Activated CD8-positive, alpha-beta T cell treated with anti-CD3 and anti-CD28 coated beads for 36 hours (primary cell): ENCODE measurements at places on chromosomes 3 and 15. TPM values are rescaled to one million over a fixed set of nuclear protein-coding genes. Genes with fewer than 3 reads are reported as not detected.

The SKOR1 gene
- 0.09 TPM for total RNA-seq

DNA sequence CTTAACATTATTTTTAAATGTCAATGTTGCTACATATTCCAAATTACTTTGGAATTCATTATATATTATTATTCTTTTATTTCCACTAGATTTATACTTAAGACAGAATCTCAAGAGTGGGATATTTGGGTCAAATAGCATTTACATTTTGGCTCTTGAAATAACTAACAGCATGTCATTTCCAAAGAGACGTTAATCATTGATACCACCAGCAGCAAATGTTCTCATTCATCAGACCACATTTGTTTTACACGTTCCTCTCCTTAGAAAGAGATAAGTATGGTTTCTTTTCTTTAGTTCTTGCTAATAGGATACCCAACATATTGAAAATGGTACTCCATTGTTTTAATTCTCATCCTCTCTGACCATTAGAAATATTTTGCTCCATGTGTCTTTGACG lies 229.8 kb downstream of the LPP start:
- DNase-seq, result no peak

The LMAN1L gene
- total RNA-seq, result not detected

DNA sequence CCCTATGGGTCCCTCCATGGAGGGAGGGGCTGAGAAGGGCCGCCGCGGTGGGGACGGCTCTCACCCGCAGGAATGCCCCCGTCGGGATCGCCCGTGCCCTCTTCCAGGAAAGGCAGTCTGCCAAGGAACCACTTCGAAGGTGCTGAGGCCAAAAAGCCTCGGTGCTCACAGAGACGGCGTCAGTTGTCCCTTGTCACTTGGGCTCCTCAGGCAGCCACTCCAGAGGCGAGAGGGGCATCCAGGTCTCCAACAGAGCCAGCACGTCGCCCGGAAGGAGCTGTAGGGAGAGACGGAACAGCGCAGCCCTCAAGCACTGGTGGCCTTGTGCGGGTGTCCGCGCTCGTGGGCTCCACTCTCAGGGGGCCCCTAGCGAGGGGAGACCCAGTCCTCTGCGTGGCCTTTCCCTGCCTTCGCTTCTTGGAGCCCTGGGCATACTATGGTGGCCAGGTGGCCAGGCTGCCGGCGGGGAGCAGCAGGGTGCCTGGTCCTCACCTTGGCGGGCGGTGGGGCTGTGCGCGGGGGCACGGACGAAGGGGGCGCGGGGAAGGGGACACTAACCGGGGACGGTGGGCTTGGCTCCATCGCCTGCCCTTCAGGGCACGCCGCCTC lies 994 bp downstream of the MESP1 start:
- peak; percentile 21 for DNase-seq

DNA sequence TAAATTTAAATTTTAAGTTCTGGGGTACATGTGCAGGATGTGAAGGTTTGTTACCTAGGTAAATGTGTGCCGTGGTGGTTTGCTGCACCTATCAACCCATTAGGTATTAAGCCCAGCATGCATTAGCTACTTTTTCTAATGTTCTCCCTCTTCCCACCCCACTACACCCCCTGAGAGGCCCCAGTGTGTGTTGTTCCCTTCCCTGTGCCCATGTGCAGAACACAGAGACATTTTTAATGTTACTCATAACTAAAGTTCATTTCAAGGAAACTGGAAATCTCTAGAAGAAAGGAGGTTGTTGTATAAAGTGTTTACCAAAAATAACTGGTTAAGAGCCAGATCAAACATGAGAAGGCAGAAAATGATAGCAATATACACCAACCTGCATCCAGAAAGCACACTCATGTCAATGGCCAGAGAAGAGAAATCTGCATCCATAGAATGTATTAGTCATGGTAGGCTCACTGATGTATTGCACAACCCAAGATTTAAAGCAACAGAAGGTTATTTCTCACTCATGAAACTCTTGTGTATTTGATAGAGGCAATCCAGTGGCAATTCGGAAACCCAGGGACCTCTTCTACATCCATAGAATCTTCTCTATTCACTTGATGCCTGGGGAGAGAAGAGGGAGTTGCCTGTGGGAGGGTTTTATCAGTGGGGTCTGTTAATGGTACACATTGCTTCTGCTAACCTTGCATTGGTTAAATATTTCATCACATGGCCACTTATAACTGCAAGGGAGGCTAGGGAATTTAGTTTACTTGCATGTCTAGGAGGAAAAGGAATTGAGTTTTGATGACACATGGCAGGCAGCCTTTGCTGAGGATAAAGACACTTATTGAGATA lies 321.9 kb upstream of the RASGRP1 start:
- DNase-seq, result no peak

The C3orf33 gene
- total RNA-seq, result 2.4 TPM

The CCDC33 gene
- total RNA-seq, result 0.38 TPM

DNA sequence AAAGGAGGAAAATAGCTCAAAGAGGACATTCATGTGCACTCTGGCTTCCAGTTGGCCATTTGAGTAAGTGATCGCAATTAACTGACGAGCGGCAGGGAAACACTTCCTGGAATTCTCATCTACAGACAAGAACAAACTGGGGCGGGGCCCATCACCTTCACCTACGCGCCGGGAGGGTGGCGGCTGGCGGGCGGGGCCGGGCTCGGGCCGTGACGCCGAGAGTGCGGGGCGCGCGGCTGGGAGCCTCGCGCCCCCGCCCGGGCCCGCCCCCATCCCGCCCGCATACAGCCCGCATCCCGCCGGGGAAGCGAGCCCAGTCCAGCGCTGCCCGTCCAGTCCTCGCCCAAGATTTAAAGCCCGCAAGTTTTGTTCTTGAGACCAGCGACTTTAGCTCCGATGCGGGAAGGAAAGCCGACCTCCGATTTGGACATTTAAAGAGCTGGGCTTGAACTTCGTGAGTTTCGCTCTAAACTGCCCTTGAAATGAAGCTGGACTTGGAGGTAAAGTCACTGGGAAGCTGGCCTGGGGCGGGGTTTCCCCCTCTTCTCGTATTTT lies at the start of gene B3GNT5:
Gene B3GNT5, plus strand, starts transcription at position 281 of the 555 bp plus-strand sequence. CDS start 16,546 bp downstream, outside the sequence.
- DNase-seq, result peak; percentile 66

DNA sequence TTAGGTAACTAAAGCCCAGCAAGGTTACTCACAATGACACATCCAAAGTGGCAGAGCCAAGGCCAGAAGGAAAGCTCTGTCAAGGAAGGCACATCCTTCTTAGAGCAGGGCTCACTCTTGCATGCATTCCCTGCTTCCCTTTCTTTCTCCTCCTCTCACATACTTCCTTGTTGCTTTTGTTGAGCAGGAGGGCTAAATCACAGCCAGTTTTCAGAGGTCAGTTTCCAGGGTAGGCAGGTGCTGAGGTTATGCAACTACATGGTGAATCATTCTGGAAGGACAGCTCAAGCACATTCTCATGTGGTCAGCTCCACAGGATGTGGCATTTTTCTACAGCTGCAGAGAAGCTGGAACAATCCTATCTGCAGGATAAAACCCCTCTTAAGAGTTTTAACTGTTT lies 275.6 kb downstream of the ZNF621 start:
- no peak for DNase-seq

DNA sequence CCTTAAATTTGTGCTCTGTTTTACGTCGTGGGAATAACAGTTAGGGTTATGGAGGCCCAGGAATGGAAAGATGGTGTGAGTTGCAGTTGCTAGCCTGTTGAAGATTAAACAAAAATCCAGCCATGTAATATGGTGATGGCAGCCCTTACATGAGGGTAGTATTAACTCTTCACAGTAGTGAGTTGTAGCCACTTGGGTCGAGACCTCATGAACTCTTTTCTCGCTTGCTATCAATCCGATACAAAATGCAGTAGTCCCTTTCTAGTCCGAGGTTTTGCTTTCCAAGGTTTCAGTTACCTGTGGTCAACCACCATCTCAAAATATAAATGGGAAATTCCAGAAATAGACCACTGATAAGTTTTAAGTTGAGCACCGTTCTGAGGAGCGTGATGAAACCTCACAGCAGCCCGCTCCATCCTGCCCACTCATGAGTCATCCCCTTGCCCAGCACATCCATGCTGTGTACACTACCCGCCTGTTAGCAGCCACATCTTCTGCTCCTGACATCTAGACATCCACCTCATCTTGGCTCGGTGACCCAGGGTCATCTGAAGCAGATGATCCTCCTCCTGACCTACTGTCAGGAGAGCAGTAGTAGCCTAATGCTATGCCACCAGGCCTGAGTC lies 177.9 kb downstream of the CDIN1 start:
- no peak for DNase-seq

The MYL3 gene
- total RNA-seq, result not detected

GRCh38 chr3:111539351-111540331 lies 2.4 kb upstream of the CD96 start:
- peak; percentile 74 for DNase-seq

DNA sequence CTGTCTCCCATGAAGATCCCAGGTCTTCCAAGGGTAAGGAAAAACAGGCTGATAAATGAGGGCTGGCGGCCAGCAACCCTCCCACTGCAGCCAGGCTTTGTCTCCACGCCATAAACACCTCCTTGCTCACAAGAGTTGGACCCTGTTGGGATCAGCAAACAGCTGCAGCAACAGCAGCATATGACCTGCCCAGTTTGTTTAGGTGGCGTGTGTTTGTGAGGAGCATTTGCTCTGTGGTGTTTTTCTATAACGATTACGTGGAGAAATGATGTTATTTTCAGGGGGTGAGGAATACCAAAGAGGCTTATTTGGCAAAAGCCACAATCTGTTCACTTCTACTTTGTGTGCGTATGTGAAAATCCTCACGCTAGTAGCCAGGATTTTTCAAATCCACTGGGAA lies 58.5 kb downstream of the RFTN1 start:
- no peak for DNase-seq

The GP9 gene
- not detected for total RNA-seq

DNA sequence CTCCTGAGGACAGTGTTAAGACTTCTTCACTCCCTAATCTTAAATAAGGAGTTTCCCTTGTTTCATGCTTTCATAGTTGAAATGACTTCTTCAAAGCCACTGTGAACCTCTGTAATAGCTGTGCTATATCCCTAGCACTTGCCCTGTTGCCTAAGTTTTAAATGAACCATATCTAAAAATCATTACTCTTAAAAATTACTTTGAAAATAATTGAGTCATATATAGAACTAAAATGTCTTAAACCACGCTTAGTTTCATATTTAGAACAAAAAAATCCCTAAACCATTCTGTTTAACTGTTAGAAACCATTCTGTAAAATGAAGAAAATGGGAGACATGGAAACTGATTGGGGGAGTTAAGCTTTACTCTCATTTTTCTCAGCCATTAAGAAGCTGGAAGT lies 29.8 kb downstream of the DNAJC19 start:
- DNase-seq, result no peak

The SLC28A1 gene
- not detected for total RNA-seq

DNA sequence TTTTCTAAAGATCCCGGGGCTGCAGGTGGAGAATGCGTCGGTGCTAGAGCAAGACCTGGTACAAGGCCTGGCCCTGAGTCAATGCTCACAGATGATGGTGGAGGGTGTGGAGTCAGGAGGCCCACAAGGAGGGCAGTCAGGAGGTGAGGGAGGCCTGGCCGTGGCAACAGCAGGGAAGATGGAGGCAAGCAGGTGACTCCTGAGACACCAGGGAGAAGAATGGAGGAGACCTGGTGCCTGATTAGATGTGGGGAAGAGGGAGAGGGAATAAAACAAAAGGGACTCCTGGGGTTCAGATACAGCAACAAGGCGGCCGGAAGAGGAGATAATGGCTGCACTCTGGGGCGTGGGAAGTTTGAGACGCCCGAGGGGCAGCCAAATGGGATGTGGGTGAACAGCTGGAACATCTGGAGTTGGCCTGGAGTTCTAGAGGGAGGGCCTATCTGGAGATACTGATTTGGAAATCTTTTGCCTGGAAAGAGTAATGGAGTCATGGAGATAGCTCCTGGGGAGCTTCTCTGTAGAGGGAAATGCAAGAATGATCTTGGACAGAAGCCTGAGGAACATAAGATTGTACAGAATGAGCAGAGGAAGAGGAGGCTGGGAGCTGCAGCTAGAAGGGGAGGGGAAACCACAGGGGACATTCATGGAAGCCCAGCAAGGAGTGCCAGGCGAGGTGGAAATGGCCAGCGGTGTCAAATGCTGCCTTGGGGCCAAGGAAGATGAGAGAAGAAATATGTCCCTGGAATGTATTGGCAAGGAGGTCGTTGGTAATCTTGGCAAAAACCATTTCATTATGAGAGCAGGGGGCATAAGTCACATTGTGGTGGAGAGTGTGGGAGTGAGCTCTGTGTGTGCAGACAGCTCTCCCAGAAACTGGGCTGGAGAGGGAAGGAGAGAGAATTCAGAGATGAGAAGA lies 67.5 kb upstream of the CORO2B start:
- DNase-seq, result no peak

GRCh38 chr3:172447611-172448579 lies at the start of gene GHSR:
Gene GHSR (minus strand): TSS chr3:172448456. CDS start chr3:172448413, 43 bp downstream.
- DNase-seq, result peak; percentile 27

GRCh38 chr3:142027300-142027699 lies 122.0 kb downstream of the TFDP2 start:
- no peak for DNase-seq

- no peak for DNase-seq
Observed at GRCh38 chr15:47548986-47549385, 168.3 kb upstream of the SEMA6D start.

DNA sequence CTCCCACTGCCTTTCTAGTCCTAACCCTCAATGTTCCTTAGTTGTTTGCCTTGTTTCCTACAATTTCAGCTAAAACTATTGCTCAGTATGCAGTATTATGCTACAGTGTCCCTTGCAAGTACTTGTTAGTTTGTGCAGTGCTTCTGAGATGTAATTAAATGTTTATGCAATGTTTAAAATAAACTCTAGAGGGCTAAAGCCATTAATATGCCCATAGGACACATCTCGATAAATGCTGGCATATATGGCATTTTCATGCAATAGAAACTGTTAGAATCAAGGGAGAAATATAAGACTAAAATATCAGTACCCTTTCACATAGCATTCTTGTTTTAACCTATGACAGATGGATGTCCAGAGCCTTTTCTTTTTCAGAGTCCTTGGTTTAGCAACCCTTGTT lies 59.8 kb upstream of the ACKR4 start:
- DNase-seq, result no peak
